ENCODE measurements at places on chromosomes 13 and 19. TPM values are rescaled to one million over a fixed set of nuclear protein-coding genes. Genes with fewer than 3 reads are reported as not detected.

DNA sequence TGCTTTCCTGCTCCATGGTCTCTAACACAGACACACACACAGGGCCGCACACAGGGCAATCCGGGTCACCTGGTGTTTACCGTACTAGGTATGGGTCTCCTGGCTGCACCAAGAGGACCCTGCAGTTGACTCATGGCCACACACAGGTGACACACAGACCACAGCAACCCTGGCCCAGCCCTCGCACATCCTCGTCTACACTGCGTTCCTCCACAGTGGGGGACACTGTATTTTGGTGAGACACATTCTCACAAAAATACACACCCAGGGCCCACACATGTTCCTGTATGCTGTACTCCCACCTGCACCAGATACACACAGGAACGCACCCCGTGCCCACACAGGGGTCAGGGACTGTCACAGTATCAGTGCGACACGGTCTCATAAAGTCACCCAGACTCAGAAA lies 12.8 kb downstream of the PDE4A start:
- peak overlapping the region; percentile 22 for H3K4me3 ChIP-seq
- no peak for DNase-seq
- H3K4me1 ChIP-seq, result peaks cover 13% of the 10 kb centered on the region
- no peaks in the 10 kb centered on the region for H3K36me3 ChIP-seq
- H3K27me3 ChIP-seq, result no peaks in the 10 kb centered on the region
- peak overlapping the region; percentile 32 for H3K27ac ChIP-seq

C5AR2 gene
- 0.08 TPM for total RNA-seq

GRCh38 chr13:33091415-33091774 lies 75.2 kb downstream of the KL start:
- H3K27ac ChIP-seq, result no peak overlapping the region
- H3K36me3 ChIP-seq, result no peaks in the 10 kb centered on the region
- no peaks in the 10 kb centered on the region for H3K27me3 ChIP-seq

- no peak overlapping the region for H3K4me3 ChIP-seq
- H3K4me1 ChIP-seq, result peaks cover 2% of the 10 kb centered on the region
- peaks cover 1% of the 10 kb centered on the region for H3K36me3 ChIP-seq
- no peak overlapping the region for H3K27ac ChIP-seq
Measured at GRCh38 chr19:4352701-4353121, 9.3 kb downstream of the MPND start.

THOP1 gene
- total RNA-seq, result 45.2 TPM

All from osteocyte (in vitro differentiated cells).